SK-MEL-5 (cell line): ENCODE measurements at places on chromosomes 4 and X. TPM values are rescaled to one million over a fixed set of nuclear protein-coding genes. Genes with fewer than 3 reads are reported as not detected.

MAPK10 gene
- 0.58 and 0.83 TPM in 2 replicates for total RNA-seq

GIMD1 gene
- not detected in 2 replicates for total RNA-seq

PCSK1N gene
- 29.5 and 35.2 TPM in 2 replicates for total RNA-seq

TMPRSS11B gene
- not detected in 2 replicates for total RNA-seq

GPRASP3 gene
- 1.5 and 2.2 TPM in 2 replicates for total RNA-seq

TXK gene
- total RNA-seq: 0.13 TPM in 1 of 2 replicates, not detected in the other

APBB2 gene
- 10.9 and 15.5 TPM in 2 replicates for total RNA-seq

TBC1D8B gene
- 2.4 and 4.2 TPM in 2 replicates for total RNA-seq

SCLT1 gene
- total RNA-seq: 10.8 and 11.7 TPM in 2 replicates

TMPRSS11F gene
- total RNA-seq: 0.13 and 0.18 TPM in 2 replicates

BBS7 gene
- total RNA-seq: 12.4 and 13.0 TPM in 2 replicates

GABRB1 gene
- total RNA-seq: not detected in 2 replicates

PNCK gene
- total RNA-seq: 0.64 and 0.87 TPM in 2 replicates
